ENCODE measurements at places on chromosomes 13 and 19. TPM values are rescaled to one million over a fixed set of nuclear protein-coding genes. Genes with fewer than 3 reads are reported as not detected.

DNA sequence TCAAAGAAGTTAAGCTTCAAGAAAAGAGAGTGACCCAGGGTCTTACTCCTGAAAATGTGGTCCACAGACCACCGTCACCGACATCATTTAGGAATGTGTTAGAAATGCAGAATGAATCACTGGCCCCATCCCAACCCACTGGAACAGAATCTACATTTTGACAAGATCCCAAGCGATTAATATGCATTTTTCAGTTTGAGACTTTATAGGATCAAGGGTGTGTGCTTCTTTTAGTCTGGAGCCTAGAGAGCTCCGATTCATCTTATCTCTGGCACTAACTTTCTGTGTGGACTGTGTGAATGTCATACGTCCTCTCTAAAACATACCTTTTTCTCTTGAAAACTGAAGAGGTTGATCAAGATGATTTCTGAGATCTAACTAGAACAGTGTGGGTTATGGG lies 484.8 kb downstream of the MYO16 start:
- DNase-seq, result no peak

- DNase-seq, result no peak
These were observed 683.9 kb upstream of the KLHL1 start for GRCh38 chr13:70792121-70792520.

- no peak for DNase-seq
These were observed 34.0 kb downstream of the ITM2B start for GRCh38 chr13:48266701-48267639.

DNA sequence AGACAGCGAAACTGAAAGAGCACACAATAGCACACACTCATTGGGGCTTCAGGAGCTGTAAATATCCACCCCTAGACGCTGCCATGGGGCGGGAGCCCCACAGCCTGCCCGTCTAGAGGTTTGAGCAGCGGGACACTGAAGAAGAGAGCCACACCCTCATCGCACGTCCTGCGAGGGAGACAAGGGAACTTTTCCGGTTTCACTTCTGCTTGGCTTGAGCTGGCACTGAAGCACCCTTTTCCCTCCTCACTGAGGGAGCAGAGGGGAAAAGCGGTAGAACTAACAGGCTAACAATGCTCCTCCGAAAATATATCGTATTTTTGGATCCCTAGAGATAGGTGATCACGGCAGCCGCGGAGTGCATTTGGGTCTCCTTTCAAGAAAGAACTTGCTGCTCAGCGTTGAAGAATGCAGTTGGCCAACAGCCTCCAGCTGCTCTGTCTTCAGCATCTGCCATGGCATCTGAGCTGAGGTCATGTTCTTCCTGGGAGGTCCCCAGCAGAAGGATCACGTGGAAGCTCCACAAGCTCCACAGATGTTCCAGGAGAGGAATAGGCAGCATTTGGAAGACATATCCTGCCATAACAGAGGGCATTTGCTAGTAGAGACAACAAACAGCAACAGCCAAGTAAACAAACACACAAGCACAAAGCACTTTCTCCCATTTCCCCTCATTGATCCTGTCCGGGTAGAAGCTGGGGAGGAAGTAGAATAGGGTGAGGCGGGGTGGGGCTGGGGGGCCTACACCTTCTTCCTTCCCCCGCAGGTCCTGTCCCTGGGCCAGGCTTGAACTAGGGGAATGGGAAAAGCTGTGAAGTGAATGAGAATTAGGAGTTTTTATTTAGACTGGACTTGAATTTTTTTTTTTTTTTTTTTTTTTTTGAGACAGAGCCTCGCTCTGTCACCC lies 44.8 kb upstream of the ALOX5AP start:
- DNase-seq, result peak; percentile 48

DNA sequence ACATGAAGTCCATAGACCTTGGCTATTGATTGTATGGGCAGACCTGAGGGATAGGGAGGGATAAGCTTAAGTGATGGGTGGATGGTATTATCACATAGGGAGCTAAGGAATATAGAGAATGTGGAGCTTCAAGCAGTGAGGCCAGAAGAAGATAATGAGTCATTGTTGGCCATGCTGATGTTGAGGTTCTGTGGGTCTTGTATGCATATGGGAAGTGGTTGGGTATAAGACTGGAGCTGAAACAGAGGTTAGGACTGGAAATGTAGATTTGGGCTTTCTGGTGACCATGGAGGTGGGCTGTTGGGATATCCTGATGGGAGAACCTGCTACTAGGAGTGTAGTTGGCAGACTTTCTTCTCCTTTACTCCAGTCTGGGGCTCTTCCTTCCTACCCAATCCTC lies 73.7 kb upstream of the TSC22D1 start:
- no peak for DNase-seq

CCL25 gene
- total RNA-seq, result 0.30 TPM

GRCh38 chr13:112776354-112776753 lies 86.5 kb downstream of the ATP11A start:
- DNase-seq, result no peak

GRCh38 chr19:1134431-1134830 lies 30.6 kb downstream of the GPX4 start:
- no peak for DNase-seq

- no peak for DNase-seq
These were observed 45.1 kb downstream of the MIPEP start for GRCh38 chr13:23844132-23844531.

- no peak for DNase-seq
These were observed 42.6 kb upstream of the ADGRL1 start for GRCh38 chr19:14248578-14249011.

TMEM255B gene
- total RNA-seq, result 5.3 TPM

VN1R4 gene
- total RNA-seq, result not detected

DNA sequence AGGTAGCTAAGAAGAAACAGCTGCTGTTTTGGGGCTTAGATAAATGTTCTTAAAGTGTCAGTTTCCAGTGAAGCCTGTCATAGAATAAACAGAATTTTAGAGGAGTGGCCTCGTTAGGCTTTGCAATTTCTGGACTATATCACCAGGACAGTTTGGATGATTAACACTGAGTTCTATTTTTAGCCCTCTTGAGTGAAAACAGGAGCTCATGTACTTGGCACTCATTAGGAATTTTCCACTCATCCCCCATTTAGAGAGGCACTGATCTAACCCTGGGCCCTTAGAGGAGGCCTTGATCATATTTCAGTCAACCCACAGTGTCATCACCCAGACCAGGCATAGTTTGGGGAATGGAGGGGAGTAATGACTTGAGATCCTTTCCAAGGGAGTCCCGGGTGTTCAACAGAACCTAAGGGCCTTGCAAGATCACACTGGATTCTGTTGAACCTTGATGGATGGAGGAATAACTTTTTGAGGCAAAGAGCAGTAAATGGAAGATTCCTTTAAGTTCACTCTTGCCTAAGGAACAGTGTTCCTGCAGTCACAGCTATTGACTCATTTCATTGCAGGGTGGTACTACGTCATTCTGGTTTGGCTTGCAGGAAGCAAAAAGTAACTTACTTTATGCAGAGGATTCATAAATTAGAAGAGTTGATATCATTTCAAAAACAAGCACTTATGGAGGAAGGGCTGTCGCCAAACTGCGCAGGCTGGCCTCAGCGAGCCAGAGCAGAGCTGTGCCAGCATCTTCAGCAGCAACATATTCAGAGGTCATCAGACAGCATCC lies 160.2 kb downstream of the SLC7A1 start:
- no peak for DNase-seq

- no peak for DNase-seq
These were observed 412.0 kb downstream of the FGF14 start for GRCh38 chr13:101989798-101990350.

CAPN12 gene
- total RNA-seq, result 30.9 TPM

GRCh38 chr19:41570639-41571112 lies 5.3 kb upstream of the CEACAM21 start:
- DNase-seq, result peak; percentile 69

METTL21C gene
- not detected for total RNA-seq

DNA sequence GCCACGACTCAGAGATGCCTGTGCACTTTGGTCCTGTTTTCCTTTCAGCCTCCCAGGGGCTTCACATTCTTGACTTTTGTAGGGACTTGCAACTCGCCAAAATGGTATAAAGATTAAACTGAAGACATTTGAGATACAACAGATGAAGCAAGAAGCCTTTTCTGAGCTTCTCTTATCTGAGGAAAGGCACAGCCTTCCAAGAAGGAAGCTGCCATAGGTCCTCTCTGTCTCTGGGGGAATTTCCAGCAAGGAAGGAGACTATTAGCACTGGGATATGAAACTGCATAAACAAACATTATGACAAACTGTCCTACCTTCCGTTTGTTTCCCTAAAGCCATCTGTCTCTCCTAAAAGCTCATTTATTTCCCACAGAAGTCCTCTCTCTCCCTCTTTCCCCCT lies 39.3 kb downstream of the TGDS start:
- no peak for DNase-seq

UBAC2 gene
- total RNA-seq, result 33.4 TPM

- DNase-seq, result no peak
These were observed 3.8 kb upstream of the FGF14 start for GRCh38 chr13:102405499-102406100.

CALR3 gene
- not detected for total RNA-seq

GRCh38 chr19:47615230-47615629 lies 6.3 kb downstream of the BICRA start:
- DNase-seq, result no peak

GJB6 gene
- not detected for total RNA-seq

DNA sequence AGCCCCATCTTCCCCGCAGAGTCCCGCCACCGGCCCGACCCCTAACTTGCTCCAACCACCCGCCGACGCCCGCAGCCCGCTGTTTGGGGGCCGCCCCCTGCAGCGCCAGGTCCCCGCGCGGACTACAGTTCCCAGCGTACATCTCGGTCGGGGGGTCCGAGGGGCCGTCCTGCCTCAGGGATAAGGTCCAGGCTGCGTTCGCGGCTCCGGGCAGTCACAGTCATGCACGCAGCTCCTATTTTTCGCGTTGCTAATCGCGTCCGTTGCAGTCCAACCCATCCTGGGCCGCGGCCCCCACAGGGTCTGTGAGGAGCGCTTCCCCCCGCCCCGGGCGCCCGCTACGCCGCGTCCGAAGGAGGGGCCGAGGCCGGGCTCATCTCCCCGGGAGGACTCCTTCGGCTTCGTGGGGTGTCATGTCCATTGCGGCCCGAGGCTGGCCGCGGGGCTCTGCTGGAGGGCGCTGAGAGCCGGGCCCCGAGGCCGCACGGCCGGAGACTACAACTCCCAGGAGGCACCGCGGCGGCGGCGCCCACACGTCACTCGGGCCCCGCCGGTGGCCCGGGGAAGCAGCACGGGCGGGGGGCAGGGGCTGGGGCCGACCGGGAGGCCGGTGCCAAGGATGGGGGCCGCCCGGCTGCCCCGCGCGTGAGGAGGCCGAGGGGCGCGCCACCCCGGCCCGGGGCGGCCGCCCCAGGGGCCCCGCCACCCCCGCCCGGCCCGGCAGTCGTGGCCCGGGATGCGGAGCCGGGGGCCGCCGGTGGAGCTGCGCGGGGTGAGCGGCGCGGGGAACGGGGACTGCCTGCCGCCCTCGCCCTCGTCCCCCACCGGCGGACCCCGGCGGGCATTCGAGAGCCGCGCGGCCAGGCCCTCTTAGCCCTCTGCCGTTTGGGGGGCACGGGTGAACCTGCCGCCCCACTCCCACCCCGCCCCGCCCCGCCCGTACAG lies at the start of gene MAP3K10:
Gene MAP3K10, plus strand, starts transcription at position 536 of the 945 bp plus-strand sequence. CDS start 606 bp downstream, outside the sequence.
- peak; percentile 81 for DNase-seq

DNA sequence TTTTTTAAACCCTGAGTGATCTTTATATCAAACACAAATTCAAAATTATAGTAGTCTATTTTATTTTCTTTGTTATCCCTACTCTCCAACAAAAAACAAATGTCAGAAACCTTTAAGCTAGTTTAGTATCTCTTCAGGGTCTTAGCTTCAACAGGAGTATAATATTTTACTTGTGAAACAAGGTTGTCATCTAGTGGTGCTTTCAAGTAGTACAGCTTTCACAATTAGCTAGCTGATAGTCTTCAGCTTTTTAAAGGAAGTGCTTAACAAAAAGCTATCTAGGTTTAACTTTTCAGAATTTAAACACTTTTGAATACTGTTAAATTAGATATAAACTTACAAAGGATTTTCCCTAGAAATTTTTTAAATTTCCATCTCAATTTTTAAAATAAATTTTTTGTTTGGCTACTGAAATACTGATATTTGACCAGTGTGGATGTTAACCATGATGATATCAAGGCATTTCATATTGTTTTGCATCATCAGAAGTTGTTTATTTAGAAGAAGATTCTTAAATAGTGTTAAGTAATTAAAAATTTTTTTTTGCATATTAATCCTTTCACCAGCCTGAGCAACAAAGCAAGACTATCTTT lies 34.2 kb downstream of the TDRD3 start:
- DNase-seq, result no peak

ZNF284 gene
- total RNA-seq, result 0.68 TPM

- no peak for DNase-seq
These were observed 390.5 kb downstream of the ZNF536 start for GRCh38 chr19:30762651-30763050.

GRCh38 chr13:83183439-83184149 lies 698.7 kb downstream of the SLITRK1 start:
- no peak for DNase-seq

MATK gene
- total RNA-seq, result 0.48 TPM

FGF22 gene
- total RNA-seq, result 0.30 TPM

DNA sequence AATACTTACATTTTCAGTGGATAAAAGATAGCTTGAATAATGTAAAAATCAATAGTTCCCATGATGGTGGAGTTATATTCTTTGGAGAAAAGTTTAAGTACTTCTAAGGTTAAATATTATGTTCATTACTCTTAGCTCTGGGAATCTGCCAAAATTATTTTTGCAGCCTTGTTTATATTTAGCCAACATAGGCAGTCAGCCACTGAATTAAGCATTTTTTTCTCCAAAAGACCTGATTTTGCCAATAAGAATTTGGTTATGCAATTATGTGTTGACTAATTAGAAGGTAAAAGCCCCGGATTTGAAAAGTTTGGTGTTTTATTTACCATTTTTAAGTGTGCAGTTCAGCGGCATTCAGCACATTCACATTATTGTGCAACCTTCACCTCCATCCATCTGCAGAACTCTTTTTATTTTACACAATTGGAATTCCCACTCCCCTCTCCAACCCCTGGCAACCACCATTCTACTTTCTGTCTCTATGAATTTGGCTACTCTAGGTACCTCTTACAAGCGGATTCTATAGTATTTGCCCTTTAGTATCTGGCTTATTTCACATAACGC lies 90.1 kb upstream of the C1QTNF9B start:
- DNase-seq, result no peak

DNA sequence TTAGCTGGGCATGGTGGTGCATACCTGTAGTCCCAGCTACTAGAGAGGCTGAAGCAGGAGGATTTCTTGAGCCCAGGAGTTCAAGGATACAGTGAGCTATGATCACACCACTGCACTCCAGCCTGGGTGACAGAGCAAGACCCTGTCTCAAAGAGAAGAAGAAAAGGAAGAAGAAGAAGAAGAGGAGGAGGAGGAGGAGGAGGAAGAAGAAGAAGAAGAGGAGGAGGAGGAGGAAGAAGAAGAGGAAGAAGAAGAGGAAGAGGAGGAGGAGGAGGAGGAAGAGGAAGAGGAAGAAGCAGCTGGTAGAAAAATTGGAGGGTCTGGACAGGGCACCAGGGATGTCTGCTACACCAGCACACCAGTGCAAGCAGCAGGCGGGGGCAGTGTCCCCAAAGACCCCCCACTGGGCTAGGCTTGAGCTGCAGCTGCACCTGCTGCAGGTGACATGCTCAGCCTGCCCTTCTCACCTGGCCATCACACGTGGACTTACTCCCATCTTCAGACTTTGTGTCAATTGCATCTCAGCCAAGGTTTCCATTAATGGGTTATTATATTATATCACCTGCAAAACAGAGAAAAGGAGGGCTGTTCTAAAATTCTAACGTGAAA lies 180.9 kb upstream of the ZNF507 start:
- no peak for DNase-seq

- DNase-seq, result no peak
These were observed 20.0 kb upstream of the WDFY2 start for GRCh38 chr13:51564252-51564651.

KLK4 gene
- total RNA-seq, result not detected

LPAR2 gene
- total RNA-seq, result 1.3 TPM

FPR3 gene
- total RNA-seq, result 1.6 TPM

SULT2A1 gene
- total RNA-seq, result 347 TPM

Data from left lobe of liver (tissue), 2 donors.